ENCODE measurements at places on chromosomes 3 and 15.

- peak; percentile 37 for DNase-seq
Measured at GRCh38 chr3:134333522-134334181, 40.6 kb downstream of the AMOTL2 start.

DNA sequence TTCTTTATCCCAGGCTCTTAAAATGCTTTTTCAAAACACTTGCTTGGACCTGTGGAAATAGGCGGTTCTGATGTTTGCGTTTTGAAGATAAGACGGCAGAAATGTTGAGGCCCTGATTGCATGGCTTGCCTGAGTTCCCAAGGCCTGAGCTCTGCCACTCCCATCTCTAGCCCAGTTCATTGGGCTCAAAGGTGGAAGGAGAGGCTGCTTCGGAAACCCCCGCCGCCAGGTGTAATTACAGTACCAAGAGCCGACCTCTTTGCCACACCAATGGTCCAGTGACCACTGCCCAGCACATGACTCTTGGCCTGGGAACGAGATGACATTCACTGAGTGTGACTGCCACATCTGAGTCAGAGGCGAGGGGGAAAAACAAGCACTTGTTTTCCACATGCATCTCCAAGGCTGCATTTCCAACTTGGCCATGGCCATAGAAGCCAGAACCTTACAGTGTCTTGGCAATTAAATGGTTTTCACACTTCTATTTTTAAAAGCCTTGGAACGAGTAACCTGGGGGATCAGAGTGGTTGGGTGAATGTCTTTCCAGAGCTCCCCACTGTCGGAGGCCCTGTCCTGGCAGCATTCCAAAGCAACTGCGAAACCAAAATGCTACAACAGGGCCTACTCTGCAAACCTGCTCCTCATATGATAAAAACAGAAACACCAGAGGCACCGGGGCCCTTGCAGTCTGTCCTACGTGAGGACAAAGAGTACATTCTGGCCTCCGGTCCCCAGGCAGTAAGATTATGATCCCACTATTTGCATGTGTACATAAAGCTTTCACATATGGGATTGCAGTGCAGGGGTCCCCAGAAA, 63.8 kb upstream of the CGNL1 start:
- DNase-seq = peak; percentile 37

DNA sequence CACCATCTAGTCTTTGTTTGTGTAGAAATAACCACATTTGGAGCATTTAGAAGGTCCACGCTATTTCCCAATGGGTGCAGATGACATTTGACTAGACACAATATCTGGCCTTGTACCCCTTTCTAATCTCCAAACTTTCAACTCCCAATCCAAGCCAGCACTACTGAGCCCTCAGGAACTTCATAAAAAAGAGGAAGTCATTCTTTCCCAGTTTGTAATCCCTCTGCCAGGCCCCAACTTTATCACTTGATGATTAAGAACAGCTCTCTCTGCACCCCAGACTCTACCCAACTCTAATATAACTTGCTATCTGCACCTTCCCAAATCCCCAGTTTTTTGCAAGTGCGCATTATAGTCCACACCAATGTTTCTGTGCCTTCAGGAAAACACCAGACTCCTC, 170.2 kb downstream of the KCNMB2 start:
- DNase-seq = no peak

- no peak for DNase-seq
Measured at GRCh38 chr3:186687120-186687651, 21.4 kb downstream of the HRG start.

DNA sequence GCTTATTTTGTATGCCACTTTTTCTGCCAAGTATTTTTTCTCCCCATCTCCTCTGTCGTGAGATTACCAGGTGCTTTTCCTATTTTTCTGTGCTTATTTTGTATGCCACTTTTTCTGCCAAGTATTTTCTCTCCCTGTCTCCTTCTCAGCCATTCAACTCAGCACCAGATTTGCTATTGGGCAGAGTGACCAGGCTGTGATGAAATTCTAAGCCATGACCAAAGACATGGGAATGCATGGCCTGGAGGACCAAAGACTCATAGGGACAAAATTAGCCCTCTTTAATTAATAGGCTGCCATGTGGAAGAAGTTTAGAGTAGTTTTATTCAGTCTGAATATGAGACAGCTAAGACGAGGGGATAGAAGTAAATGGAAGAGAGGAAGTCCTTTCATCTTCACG, 257.4 kb downstream of the SQOR start:
- no peak for DNase-seq

DNA sequence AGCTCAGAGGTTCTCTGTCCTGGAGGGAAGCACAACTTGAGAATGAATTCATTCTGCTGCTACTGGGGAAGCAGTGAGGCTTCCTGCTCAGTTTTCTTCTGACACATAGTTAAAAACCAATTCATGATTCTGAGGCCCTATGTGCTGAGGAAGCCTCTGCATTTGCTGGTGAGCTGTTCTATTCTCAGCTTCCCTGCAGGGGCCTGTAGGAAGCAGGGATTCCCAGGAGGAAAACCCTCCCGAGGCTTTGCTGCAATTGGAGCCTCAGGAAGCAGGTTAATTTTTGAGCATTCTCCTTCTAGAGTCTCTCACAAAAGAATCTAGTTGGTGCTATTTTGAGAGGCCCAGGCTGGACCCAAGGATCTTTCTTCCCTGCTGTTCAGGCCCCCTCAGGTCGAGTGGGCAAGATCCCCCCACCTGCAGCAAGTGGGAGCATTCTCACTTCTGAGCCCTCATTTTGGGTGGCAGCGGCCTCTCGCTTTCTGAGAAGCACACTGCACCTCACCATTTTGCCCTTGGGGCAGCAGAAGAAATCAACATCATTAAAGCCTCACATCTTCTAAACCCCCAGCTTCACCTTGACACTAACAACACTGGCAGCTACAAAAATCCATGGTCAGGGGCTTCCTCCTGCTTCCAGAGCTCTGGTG, 197.5 kb upstream of the TSC22D2 start:
- DNase-seq = no peak

GRCh38 chr3:101631098-101631796, 45.7 kb downstream of the ZBTB11 start:
- DNase-seq = no peak

DNA sequence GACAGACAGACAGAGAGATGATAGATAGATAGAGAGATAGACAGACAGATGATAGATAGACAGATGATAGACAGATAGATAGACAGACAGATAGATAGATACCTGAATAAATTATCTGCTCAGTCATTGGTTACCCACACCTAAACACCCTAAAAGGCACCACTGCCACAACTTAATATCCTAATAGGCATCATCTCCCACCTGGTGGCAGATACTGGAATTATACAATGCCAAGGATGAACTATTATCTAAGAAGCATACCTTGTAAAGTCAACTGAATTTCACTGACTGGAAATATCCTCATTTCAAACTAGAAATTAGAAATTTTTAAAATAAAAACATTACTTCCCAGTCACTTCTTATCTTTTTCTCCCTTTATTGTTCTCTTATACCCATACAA, 19.4 kb upstream of the ATP8B4 start:
- no peak for DNase-seq

DNA sequence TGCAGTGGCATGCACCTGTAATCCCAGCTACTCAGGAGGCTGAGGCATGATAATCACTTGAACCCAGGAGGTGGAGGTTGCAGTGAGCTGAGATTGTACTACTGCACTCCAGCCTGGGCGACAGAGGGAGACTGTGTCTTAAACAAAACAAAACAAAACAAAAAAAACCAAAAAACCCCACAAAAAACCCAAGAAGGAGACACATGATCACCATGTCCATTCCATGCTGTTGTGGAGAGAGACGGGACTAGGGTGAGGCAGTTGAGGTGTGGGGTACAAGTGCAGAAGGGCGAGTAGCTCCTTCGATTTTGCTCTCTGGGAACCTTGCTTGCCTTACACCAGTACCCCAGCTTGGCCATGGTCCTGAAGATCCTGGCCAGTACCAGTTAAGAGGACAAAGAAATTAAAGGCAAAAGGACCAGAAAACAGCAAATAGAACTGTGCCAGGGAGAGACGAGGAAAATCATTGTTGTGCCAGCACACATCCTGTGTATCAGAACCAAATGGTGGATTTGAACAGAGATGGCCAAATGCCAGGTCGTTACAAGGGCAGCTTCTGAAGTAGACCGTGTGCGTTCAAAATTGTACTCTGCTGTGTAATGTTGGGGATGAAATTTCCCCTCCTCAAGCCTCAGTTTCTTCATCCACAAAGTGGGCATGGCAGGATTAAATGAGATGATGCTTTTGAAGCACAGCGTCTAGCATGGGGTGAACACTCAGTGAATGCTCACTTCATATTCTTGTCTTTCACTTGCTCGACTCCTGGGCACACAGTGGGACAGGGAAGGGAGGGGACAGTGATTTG, 42.9 kb upstream of the CTSH start:
- DNase-seq = no peak

DNA sequence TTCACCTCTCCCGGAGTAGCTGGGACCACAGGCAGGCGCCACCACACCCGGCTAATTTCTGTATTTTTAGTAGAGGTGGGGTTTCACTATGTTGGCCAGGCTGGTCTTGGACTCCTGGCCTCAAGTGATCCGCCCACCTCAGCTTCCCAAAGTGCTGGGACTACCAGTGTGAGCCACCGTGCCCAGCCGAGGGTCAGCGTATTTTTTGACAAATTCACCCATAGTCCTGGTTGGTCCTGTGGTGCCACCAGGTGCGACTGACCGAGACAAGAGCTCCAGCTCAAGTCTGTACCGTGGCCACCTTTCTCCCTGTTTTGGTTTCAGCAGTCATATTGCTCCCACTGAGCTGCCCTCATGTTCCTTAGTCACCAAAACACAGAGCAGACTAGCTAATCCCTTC, 8.8 kb downstream of the SLC51A start:
- no peak for DNase-seq

DNA sequence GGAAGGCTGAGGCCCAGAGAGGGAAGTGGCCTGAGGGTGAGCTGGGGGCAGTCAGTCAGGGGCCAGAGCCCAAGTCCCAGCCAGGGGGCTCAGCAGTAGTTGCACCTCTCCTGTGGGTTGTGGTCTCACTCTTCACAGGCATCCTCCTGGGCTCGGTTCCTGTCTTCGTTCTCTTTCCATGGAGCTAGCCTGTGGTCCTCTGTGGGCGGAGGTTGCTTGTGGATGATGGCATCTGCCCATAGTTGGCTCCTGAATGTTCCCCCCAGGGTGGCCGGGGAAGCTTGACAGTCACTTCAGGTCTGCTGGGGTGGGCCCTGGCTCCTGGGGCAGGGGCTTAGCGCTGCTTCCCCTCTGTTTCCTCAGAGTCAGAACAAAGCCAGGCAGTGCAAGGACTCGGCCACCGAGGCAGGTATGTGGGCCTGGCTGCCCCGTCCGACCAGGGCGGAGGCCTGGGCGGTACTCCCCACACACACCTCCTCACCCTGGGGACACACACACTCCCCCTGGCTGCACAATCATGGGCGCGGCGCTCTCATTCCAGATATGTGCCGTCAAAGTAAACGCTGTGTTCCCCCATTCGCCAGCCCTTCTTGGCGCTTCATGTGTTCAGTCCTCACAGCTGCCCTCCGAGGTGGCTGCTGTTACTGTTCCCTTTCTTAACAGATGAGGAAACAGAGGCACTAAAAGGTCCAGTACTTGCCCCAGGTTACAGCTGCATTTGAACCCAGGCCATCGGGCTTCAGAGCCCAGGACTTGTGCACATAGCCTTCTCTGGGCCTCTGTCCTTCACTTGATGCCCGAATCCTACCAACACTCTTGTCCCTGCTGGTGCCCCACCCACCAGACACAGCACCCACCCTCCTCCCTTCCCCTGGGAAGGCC, 34.5 kb downstream of the PSTPIP1 start:
- no peak for DNase-seq

DNA sequence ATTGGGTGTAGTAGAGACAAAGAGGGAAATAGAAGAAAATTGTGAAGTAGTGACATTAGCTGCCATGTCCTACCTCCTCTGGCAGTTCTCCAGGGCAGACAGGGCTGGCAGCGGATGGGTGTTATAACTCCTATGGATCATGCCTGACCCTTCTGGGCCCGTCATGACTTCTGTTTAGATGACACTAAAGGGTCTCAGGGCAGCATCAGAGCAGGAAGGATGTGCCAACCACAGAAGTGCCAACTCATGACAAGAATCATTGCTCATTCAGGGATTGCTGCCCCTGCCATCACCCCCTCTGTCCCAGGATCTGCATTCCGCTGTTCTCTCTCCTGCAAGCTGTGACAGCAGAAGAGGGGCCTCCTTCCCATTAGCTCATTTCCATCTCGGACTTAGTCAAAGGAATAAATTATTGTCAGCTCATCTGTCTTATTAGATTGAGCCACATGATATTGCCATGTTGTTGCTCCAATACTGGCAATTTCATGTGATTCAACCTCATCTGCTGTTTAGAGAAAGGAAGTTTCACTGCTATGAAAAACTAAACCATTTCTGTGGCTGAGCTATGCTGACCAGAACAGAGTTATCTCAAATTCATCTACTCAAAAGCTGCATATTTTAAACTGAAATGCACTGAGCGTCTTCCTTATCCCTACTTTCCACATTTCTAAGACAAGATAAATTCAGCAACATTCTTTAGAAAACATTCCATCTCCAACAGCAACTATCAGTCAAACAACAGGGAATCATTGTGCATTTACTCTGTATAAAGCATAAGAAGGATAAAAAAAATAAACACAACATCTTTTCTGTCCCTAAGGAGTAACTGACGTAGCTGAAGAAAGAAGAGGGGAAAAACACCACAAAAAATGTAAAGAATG, 271.6 kb downstream of the FHIT start:
- no peak for DNase-seq

GRCh38 chr15:100937171-100937570, 18.0 kb downstream of the LRRK1 start:
- no peak for DNase-seq

- no peak for DNase-seq
Measured at GRCh38 chr3:24867783-24868182, 373.1 kb upstream of the THRB start.

- DNase-seq = no peak
Measured at GRCh38 chr15:93348711-93349545, 259.9 kb upstream of the RGMA start.

- no peak for DNase-seq
Measured at GRCh38 chr3:76694063-76694462, 345.8 kb upstream of the ROBO2 start.

- DNase-seq = peak; percentile 3
Measured at GRCh38 chr3:184440151-184440550, 60.3 kb downstream of the CHRD start.

DNA sequence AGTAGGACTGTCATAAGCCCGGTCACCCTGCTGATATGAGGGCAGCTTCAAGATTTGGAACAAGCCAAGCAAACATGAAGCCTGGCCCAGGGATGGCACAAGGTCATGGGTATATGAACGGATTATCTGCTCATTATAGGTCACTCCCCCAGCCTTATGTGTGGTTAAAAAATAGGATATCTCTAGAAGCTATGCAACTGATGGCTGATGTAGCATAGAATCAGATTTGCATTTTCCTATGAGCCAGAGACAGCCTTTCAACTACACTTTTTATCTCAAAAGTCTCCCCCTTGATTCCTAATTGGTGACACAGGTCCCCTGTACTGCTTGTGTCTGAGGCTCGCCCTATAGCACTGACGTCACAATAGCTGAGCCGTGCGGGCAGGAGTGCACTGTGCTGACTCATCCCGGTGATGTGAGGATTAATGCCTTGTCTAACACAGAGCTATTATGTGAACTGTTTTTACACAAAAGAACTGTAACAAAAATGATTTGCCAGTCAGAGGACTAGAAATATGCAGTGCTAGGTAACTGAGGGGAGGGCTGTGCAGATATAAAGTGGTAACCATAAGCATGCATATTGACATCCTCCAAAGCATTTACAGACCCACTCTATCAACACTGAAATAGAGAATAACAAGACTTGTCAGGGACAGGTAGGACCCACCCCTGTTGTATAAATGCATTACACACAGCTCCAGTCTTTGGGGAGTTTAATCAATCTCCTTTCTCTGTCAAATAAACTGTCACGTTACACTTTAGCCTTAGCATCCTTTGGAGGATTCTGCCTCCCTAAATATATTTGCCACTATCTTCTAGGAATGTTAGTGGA, 204.9 kb downstream of the TIGIT start:
- DNase-seq = peak; percentile 57
